PC-3 (cell line): ENCODE measurements at places on chromosomes 13 and 19. TPM values are rescaled to one million over a fixed set of nuclear protein-coding genes. Genes with fewer than 3 reads are reported as not detected.
A peak's percentile ranks its signal among the peaks of the same experiment; 100 is the strongest.

DNA sequence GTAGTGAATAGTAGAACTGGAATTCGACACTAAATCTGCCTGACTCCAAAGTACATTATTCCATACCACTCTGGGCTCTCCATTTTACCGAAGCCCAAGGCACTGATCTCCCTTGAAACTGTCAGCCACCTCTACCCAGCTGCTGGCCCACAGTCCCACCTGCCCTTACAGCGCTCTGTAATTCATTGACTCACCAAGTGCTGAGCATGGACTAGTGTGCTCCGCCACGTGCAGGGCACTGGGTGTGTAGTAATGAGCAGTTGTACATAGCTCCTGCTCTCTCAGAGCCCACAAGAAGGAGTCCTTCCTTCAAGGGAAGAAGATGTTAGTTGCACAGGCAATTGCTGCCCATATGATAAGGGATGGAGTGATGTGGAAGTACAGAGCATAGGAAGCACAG, 76.6 kb upstream of the SIAH3 start:
- no peak overlapping the region for H3K4me3 ChIP-seq
- H3K27me3 ChIP-seq, result peaks cover 18% of the 10 kb centered on the region
- no peak for DNase-seq
- H3K27ac ChIP-seq, result no peak overlapping the region

DNA sequence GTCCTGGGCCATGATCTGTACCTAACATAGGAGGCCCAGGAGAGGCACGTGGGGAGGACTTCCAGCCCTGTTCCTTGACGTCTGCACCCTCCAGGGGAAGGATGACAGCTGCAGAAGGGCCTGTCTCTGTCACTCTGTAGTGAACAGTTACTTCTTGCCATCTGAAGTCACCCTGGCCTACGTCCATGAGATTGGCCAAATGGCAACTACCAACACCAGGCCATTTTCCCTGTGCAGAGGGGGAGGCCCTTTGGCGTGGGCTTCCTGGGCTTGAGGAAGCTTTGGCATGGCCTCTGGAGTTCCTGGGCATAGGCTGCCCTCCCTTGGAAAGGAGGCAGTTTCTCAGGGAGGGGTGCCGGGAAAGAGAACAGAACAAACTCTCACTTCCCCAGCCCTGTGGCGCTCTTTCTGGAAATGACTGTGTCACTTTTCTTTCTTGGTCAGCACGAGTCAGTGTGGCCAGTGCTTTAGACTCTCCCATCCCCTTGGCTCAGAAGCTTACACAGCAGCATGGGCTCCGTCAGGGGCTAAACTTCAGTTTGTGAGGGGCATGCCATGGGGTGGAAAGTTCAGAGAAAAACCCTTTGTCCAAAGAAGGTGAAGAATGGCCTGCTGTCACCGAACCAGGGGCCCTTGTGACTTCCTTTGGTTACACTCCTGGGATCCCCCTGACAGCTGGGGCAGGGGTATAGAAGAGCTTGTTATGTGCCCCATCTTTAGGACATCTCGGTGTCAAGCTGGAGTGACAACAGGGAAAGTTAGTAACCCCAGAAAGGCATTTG, 5.3 kb downstream of the CARM1 start:
- no peaks in the 10 kb centered on the region for H3K27me3 ChIP-seq
- H3K27ac ChIP-seq, result no peak overlapping the region
- H3K4me1 ChIP-seq, result peaks cover 8% of the 10 kb centered on the region; the same call in 1 of the 2 replicates

GRCh38 chr13:59931621-59932020, 232.1 kb downstream of the DIAPH3 start:
- no peaks in the 10 kb centered on the region for H3K27me3 ChIP-seq
- no peaks in the 10 kb centered on the region for H3K36me3 ChIP-seq
- no peak overlapping the region for H3K27ac ChIP-seq
- no peak overlapping the region for H3K4me3 ChIP-seq

- peak; percentile 8 for DNase-seq
- peak overlapping the region; percentile 66 for H3K4me3 ChIP-seq
- peaks cover 6% of the 10 kb centered on the region for H3K4me1 ChIP-seq
These were observed 27.9 kb upstream of the NDUFS7 start for GRCh38 chr19:1355568-1356507.

DNA sequence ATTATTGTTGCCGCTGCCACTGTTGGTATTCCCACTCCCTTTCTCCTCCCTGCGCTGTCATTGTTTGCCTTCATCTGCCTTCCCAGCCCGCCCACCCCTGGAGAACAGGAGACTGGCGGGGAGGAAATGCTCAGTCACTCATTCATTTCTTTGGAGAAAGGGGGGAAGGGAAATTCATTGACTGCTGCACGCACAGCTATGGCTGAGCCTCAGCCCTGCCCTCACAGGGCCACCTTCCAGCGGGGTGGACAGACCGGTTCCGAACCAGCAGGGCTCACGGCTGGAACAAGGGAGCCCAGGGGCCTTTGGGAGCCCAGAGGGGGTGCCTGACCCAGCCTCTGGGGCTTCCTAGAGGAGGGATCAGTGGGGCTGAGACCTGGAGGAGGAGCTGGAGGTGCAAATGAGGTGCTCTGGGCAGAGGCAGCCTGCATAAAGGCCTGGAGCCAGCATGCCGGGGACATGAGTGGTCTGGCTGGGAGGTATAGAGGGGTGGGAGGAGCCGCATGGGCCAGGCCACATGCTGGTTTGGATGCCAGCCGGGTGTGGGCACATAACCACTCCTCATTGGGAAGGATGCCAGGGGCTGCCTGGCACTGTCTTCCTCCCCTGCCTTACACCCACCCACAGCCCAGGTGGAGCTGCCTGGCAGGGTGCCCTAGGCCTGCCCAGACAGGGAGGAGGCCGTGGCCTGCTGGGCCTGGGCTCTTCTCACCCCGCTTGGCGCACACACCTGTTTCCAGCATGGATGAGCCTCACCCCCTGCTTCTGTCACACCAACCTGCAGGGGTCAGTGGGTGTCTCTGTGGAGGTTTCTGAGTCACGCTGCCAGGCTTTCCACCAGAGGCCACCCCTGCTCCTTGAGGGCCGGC, 26.8 kb downstream of the PPP5C start:
- peak; percentile 95 for DNase-seq
- no peaks in the 10 kb centered on the region for H3K27me3 ChIP-seq
- no peak overlapping the region; the same call in 1 of the 2 replicates for H3K4me3 ChIP-seq

The OR7A5 gene
- total RNA-seq, result not detected in 2 replicates
